ENCODE measurements at places on chromosomes 1 and 21. TPM values are rescaled to one million over a fixed set of nuclear protein-coding genes. Genes with fewer than 3 reads are reported as not detected.

DNA sequence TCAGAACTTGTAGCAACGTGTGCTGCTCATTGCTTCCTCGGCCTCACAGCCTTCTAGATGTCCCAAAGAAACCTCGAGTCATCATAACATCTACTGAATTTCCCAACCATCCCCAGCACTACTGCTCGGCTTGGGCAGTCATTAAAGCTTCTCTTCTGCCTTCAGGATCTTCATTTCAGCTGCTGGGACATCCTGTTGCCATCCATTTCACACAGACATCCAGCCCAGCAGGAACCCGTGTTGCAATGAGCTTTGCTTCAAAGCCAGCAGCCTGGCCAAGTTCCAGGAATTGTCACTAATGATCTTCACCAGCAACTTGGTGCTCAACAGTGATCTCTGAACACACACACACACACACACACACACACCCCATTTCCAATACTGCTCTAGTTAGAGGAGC, 18.5 kb downstream of the WLS start:
- no peak overlapping the region for H3K4me3 ChIP-seq
- no peaks in the 10 kb centered on the region for H3K36me3 ChIP-seq
- DNase-seq, result peak; percentile 67
- peaks cover 8% of the 10 kb centered on the region for H3K4me1 ChIP-seq
- H3K27ac ChIP-seq, result peak overlapping the region; percentile 21

Gene KLHDC8A
- not detected for total RNA-seq

GRCh38 chr1:119326251-119326650, 42.3 kb upstream of the HAO2 start:
- H3K27ac ChIP-seq, result no peak overlapping the region
- no peak overlapping the region for H3K4me3 ChIP-seq
- H3K36me3 ChIP-seq, result no peaks in the 10 kb centered on the region
- DNase-seq, result no peak
- H3K4me1 ChIP-seq, result no peaks in the 10 kb centered on the region
- no peaks in the 10 kb centered on the region for H3K27me3 ChIP-seq

Gene DNM3
- total RNA-seq, result 5.1 TPM

Gene DEPDC1
- not detected for total RNA-seq

Gene GPR153
- total RNA-seq, result 6.6 TPM

DNA sequence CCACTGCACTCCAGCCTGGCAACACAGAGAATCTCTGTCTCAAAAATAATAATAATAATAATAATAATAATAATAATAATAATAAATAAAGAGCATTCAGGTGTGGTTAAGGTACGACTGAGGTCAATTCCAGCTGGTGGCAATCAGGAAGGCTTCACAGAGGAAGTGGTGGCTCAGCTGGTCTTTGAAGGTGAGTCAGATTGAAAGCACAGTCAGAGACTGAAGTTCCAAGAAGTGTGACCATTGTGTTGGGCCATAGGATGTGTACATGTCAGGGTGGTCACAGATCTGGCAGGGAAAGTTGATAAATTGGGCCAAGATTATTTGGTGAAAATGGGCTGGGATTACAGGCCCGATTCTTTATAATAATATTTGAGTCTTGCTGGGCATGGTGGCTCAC, 31.0 kb upstream of the MED18 start:
- H3K4me3 ChIP-seq, result no peak overlapping the region
- no peaks in the 10 kb centered on the region for H3K36me3 ChIP-seq
- H3K4me1 ChIP-seq, result no peaks in the 10 kb centered on the region
- H3K27me3 ChIP-seq, result no peaks in the 10 kb centered on the region

Gene TMIGD3
- 10.0 TPM for total RNA-seq

GRCh38 chr1:236692742-236693141, 6.4 kb downstream of the ACTN2 start:
- no peak overlapping the region for H3K4me3 ChIP-seq
- no peak for DNase-seq
- H3K36me3 ChIP-seq, result no peaks in the 10 kb centered on the region
- H3K27me3 ChIP-seq, result peaks cover 35% of the 10 kb centered on the region
- no peak overlapping the region for H3K27ac ChIP-seq

DNA sequence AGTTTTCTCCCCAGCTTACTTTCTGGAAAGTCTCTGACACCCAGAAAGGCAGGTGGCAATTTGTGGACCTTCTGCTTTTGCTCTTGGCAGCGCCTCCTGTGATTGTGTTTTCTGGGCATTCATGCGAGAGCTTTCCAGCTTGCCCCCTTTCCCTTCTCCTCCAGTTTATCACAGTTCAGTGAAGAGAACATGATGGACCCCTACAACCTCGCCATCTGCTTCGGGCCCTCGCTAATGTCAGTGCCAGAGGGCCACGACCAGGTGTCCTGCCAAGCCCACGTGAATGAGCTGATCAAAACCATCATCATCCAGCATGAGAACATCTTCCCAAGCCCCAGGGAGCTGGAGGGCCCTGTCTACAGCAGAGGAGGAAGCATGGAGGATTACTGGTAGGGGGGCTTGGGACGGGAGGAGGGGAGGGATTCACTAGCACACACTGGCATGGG, 24.3 kb upstream of the IKBKE start:
- no peak for DNase-seq
- H3K36me3 ChIP-seq, result no peaks in the 10 kb centered on the region
- peak overlapping the region; percentile 57 for H3K27ac ChIP-seq
- no peak overlapping the region for H3K4me3 ChIP-seq

GRCh38 chr21:39645331-39645730, 32.6 kb downstream of the B3GALT5 start:
- H3K4me3 ChIP-seq, result no peak overlapping the region
- H3K4me1 ChIP-seq, result no peaks in the 10 kb centered on the region
- no peaks in the 10 kb centered on the region for H3K36me3 ChIP-seq
- no peaks in the 10 kb centered on the region for H3K27me3 ChIP-seq
- no peak overlapping the region for H3K27ac ChIP-seq

- H3K27me3 ChIP-seq, result no peaks in the 10 kb centered on the region
- H3K4me3 ChIP-seq, result no peak overlapping the region
- no peaks in the 10 kb centered on the region for H3K36me3 ChIP-seq
- no peaks in the 10 kb centered on the region for H3K4me1 ChIP-seq
- no peak overlapping the region for H3K27ac ChIP-seq
Observed at GRCh38 chr1:232279909-232280400, 350.0 kb downstream of the SIPA1L2 start.

Gene LAMB3
- 23.9 TPM for total RNA-seq

DNA sequence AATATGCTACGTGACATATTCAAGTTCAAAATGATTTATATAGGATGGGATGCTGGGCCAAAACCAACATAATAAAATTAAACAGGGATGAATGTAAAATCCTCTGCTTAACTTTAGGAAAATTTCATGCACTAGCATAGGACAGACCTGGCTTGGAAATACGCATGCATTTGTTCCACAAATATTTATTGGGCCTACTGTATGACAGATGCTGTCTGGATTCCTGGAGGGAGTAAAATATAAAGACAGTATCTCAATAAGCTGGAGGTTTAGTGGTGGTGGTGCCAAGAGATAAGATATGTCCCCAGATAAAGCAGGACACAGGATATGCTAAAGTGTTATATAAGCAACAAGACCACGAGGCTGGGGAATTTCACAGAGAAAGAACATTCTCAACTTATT, 15.1 kb downstream of the RCSD1 start:
- no peaks in the 10 kb centered on the region for H3K36me3 ChIP-seq
- H3K4me1 ChIP-seq, result peaks cover 1% of the 10 kb centered on the region
- H3K4me3 ChIP-seq, result no peak overlapping the region
- H3K27ac ChIP-seq, result no peak overlapping the region
- no peaks in the 10 kb centered on the region for H3K27me3 ChIP-seq

Gene GFI1
- total RNA-seq, result 1.5 TPM

- no peak overlapping the region for H3K4me3 ChIP-seq
- no peak for DNase-seq
- H3K27me3 ChIP-seq, result no peaks in the 10 kb centered on the region
- H3K27ac ChIP-seq, result no peak overlapping the region
Observed at GRCh38 chr1:240737766-240738265, 125.9 kb upstream of the GREM2 start.

DNA sequence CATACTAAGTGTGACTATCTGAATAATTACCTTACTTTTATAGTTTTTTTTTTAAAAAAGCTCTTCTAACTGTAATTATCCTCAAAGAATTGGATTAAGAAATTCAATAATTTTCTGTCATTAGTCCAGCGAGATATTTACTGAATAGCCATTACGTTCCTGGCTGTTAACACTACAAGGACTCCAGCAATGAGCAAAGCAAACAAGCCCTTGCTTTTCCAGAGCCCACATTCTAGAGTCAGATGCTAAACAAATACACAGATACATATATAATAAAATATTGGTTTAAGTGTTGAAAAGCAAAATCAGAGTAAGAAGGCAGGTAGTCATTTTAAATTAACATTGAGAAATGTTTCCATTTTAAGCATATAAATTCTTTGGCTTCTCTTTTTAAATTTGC, 118.4 kb downstream of the ATF6 start:
- DNase-seq, result no peak
- H3K36me3 ChIP-seq, result no peaks in the 10 kb centered on the region
- H3K27me3 ChIP-seq, result no peaks in the 10 kb centered on the region

- no peaks in the 10 kb centered on the region for H3K27me3 ChIP-seq
- no peak overlapping the region for H3K27ac ChIP-seq
- H3K36me3 ChIP-seq, result no peaks in the 10 kb centered on the region
- DNase-seq, result no peak
- H3K4me3 ChIP-seq, result no peak overlapping the region
Observed at GRCh38 chr1:199002661-199003060, 363.8 kb downstream of the PTPRC start.

GRCh38 chr1:181087400-181087901, 1.0 kb upstream of the IER5 start:
- DNase-seq, result no peak
- no peak overlapping the region for H3K4me3 ChIP-seq
- no peak overlapping the region for H3K27ac ChIP-seq
- H3K27me3 ChIP-seq, result no peaks in the 10 kb centered on the region

DNA sequence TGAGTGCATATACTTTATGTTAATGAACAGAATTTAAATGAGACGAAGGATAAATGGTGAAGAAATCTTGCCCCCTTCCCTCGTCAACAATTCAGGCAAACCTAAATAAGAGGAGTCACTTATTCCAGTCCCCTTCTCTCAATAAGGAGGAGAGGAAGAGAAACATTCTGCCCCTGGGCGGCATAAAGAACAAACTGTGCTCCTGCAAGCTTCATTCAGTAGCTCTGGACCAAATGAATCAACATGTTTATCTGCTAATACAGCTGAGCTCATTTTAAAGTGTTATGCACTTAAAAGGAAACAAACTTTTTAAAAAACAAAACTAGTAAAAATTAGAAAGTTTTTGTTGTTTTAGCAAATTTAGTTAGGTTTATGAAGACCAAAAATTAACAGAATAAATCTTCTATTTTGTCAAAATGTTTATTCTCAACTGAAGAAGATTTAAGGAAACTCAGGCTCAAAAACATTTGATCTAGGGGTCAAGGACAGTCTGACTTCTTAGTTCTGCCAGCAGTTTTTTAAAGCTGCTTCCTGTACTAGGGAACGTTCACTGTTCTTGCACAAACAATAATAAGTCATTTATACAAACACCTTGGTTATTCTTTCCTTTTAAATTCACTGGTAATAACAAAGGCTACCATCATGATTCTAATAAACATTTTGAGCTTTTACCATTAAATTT, 58.3 kb downstream of the AKT3 start:
- H3K27me3 ChIP-seq, result no peaks in the 10 kb centered on the region
- DNase-seq, result peak; percentile 22
- no peaks in the 10 kb centered on the region for H3K36me3 ChIP-seq
- peak overlapping the region; percentile 66 for H3K27ac ChIP-seq
- H3K4me3 ChIP-seq, result no peak overlapping the region

DNA sequence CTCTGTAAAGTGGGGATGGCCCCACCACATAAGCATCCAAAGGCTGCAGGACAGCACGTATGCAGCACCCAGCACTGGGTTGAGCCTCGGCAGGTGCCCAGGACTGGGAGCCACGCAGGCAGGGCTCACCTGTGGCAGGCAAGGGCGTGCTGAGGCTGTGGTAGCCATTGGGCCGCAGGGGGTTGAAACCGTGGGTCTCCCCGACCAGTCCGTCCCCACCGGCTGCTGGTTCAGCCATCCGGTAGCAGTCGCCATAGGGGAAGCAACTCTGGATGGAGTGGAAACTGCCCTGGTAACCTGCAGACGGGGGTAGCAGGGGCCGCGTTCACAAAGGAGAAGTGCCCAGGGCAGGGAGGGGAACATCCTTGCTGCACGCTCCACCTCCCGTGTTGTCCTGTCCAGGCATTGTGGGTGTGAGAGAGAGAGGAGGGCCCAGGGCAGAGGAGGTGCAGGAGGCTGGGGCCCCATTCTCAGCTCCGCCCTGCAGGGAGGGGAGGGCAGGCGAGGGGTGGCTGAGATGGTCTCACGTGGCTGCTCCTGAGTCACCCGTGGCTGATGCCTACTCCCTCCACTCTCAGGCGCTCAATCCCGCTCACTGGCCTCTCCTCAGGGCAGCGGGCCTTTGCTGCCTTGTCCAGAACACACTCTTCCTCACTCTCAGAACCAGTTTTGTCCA, 49.9 kb downstream of the DMRTB1 start:
- peak overlapping the region; percentile 43 for H3K27ac ChIP-seq
- H3K4me1 ChIP-seq, result no peaks in the 10 kb centered on the region
- DNase-seq, result no peak

DNA sequence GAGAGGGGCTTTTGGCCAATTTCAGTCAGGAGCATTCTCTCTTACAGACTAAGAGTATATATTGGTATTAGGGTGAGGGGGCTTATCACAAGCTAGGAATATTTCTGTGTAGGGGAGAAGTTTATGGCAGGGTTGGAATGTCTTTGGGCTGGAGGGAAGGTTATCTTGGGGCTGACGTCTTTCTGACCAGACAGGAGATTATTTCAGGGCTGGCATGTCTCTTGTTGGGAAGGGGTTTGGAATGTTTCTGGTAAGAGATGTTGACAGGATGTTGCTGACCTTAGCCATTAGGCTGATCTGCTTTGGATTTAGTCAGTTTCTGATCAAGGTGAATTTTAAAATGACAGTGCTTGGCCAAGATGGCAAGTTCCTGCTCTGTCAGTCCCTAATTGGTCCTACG, 17.8 kb upstream of the HSD3B1 start:
- no peak for DNase-seq
- no peaks in the 10 kb centered on the region for H3K4me1 ChIP-seq
- H3K36me3 ChIP-seq, result no peaks in the 10 kb centered on the region

DNA sequence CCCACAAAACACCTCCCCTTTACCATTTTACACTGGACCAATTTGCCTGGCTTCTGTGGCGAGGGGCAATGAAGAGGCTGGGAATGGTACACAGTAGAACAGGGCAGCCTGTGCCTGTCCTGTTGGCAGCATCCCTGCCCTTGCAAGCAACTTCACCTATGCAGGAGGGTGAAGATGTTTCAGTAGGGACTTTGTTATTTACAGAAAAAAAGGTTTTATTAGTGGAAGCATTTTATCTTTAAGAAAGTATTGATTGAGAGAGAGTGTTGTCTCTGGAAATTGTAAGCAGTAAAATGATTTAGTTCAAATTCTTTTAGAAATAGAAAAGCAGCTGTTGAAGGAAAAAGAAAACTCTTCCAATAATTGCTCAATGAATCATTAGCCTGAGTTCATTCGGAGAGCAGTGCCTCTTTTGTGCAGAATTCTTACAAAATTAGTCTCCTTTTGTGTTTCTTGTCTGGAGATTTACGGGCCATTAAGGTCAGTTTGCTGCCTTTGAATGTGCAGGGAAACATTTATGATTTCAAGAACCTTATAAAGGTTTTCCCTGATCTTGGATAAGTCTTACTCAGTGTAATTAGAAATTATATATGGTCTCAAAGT, 49.1 kb downstream of the HHAT start:
- no peak for DNase-seq
- no peak overlapping the region for H3K4me3 ChIP-seq

Gene CDCA8
- 1.3 TPM for total RNA-seq

GRCh38 chr21:28971171-28971570, 21.5 kb downstream of the LTN1 start:
- no peak overlapping the region for H3K4me3 ChIP-seq
- H3K27ac ChIP-seq, result no peak overlapping the region
- H3K36me3 ChIP-seq, result peaks cover 11% of the 10 kb centered on the region
- H3K27me3 ChIP-seq, result no peaks in the 10 kb centered on the region
- DNase-seq, result no peak

Gene CYP2J2
- 0.16 TPM for total RNA-seq
